Naive B cell (primary cell): ENCODE measurements at places on chromosomes 5 and 9. TPM values are rescaled to one million over a fixed set of nuclear protein-coding genes. Genes with fewer than 3 reads are reported as not detected.

- no peak for DNase-seq
Observed at GRCh38 chr9:96009690-96010472, 134.4 kb downstream of the ERCC6L2 start.

DNA sequence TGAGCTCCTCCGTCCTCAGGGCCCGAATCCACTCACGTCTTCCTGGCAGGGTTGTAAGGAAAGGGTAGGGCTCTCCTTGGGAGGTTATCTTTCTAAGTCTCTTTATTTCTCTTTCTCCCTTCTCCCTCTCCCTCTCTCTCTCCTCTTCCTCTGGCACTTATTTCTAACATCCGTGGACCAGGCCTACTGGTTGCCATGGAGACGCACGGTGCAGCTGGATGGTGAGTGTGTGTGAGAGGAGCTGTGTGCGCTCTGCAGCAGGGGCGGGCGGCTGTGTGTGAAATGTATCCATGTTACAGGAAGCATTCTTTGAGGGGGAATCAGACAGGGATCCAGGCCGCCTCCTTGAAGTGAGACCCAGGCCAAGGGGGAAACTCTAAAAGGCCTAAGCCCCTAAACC lies 32.2 kb downstream of the PCDH1 start:
- no peak for DNase-seq

GRCh38 chr9:17402309-17402708 lies 176.6 kb upstream of the SH3GL2 start:
- DNase-seq, result no peak

The ACTBL2 gene
- polyA plus RNA-seq, result not detected

The PPP2R2B gene
- polyA plus RNA-seq, result not detected

DNA sequence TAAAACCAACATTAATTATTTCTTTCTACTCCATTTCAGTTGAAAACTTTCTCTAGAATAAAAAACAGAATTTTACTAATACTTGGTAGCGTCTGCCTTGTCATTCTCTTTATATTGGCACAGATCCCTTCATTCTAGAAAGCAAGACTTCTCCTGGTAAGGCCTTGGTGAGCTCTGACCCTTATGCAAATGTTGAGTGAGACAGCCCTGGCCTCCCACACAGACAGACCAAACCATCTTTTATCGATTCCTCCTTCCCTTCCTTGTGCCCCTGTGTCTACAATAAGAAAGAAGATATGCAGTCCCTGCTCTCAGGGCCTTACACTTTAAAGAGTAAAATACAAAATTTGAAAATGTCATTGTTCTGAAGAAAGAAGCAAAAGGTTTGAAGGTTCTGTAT lies 262.2 kb downstream of the EFNA5 start:
- no peak for DNase-seq
